ENCODE measurements at places on chromosomes 3 and 15.

GRCh38 chr3:126891791-126892190, 91.1 kb upstream of the PLXNA1 start:
- DNase-seq, result no peak

DNA sequence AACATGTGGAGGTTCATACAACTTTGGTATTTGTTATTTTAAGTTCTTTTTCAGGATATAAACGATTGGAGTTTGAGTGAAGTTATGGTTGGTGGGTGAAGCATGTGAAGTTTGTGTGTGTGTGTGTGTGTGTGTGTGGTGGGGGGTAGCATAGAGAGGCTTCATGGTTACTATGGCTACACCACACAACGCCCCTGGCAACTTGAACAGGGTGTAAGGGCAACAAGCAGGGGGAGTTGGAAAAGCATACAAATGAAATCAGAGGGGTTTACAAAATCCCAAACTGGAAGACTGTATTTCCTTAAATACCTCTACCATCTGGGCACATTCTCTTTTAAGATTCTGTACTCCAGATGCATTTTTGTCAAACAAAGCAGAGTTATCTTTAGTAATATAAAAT, 207.5 kb downstream of the SV2B start:
- DNase-seq, result no peak

DNA sequence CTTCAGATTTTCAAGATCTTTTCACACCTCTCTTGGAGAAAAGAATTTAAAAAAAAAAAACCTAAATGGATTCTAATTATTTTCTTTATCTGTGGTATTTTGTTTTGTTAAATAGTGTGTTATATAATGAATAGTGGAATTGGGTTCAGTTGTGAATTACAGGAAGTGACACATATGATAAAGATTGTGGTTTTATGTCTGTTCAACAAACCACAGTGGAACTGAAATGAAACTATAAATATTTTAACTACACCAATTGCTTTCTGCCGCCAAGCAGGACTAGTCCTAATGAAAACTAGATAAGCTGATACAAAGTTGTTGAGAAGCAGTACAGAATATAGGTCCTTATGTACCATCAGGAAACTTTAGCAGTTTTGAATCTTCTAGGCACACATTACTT, 121.6 kb downstream of the UBE2E2 start:
- DNase-seq, result no peak

DNA sequence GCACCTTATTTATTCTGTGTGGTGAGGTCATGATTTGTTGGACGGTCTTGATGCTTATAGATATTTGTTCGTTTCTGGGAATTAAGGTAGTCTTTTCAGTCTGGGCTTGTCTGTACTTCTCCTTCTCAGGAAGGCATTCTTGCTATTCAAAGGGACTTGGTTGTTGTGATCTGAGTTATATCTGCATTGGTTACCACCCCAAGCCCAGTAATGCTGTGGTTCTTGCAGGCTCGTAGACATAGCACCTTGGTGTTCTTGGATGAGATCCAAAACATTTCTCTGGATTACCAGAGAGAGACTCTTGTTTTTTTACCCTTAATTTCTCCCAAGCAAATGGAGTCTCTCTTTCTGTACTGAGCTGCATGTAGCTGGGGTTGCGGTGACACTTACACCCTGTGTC, 128.0 kb upstream of the CBLB start:
- DNase-seq, result no peak

DNA sequence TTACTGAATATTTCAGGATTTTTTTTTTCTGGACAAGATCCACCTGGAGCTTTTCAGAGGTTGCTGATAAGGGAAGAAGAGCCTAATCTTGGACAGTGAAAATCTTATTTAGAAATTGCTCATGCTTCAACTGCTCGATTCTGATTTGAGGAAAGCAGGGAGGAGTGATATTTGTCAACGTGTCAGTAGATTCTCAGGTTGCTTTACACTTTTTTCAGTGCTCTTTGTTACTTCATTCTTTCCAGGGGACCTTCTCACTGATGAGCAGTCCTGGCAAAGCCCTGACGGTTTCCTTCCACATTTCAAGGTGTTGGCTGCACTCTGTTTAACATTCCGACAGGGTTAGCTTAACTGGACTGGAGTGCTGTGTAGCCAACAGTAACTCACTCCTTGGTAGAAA, 24.1 kb upstream of the RARB start:
- no peak for DNase-seq

GRCh38 chr15:80512726-80513660, 108.8 kb downstream of the ARNT2 start:
- DNase-seq, result no peak

DNA sequence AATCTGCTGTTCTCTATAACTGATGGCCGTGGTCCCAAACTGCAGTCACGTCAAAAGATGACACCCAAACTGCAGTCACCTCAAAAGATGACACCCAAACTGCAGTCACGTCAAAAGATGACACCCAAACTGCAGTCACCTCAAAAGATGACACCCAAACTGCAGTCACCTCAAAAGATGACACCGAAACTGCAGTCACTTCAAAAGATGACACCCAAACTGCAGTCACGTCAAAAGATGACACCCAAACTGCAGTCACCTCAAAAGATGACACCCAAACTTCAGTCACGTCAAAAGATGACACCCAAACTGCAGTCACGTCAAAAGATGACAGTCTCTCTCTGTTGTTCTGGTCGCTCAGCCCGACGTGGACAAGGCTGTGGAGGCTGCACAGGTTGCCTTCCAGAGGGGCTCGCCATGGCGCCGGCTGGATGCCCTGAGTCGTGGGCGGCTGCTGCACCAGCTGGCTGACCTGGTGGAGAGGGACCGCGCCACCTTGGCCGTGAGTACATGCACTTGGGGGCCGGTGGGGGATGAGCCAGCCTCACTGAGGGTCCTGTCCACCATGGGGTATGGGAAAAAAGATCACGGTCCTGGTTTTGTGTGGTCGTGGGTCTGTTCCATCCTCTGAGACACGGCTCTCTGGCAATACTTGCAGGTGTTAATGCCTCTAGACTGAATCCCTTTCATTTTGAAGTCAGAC, 7.7 kb downstream of the ALDH1A3 start:
- no peak for DNase-seq

- DNase-seq, result no peak
Observed at GRCh38 chr3:136992115-136992514, 34.3 kb downstream of the IL20RB start.

DNA sequence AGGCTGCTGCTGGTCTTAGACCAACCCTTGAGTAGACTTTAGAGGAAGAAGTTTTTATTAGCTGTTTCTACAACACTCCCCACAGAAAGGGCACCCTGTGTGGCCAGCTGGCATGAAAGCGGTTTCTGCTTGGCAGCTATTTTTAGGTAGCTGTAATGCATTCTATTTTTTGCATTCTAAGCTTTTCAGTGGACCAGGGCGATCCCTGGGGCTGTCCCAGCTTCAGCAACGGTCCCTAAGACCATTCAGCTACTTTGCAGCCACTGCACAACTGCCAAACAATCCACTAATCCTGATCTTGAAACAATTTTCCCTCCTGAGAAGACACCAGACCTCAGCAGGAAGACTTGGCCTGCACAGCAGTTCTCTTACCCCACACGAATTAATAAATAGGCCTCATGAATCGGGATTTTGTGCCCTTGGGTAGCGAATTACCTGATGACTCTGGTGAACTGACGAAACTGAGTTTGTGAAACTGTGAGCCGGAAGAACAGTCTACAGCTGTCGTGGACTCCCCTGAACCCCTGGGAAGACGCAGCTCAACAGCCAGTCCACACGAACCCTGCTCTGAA, 14.6 kb upstream of the TFRC start:
- no peak for DNase-seq

DNA sequence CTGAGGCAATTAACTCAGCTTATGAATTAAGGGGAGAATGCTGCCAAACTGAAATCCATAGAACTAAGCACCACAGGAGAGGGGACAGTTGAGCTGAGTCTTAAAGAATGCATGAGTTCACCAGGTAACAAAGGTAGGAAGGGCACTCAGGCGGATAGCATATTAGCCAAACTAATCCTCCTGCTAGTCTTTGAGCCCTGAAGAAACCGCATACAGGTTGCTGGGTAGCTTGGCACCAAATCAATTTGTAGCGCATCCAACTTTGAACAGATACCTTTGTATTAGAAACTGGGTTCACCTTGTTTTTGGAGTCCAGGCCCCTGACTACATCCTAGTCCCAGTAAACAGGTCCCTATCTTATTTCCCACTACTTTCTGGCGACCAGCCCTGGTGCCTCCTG, 93.7 kb downstream of the FRMD4B start:
- DNase-seq, result no peak

DNA sequence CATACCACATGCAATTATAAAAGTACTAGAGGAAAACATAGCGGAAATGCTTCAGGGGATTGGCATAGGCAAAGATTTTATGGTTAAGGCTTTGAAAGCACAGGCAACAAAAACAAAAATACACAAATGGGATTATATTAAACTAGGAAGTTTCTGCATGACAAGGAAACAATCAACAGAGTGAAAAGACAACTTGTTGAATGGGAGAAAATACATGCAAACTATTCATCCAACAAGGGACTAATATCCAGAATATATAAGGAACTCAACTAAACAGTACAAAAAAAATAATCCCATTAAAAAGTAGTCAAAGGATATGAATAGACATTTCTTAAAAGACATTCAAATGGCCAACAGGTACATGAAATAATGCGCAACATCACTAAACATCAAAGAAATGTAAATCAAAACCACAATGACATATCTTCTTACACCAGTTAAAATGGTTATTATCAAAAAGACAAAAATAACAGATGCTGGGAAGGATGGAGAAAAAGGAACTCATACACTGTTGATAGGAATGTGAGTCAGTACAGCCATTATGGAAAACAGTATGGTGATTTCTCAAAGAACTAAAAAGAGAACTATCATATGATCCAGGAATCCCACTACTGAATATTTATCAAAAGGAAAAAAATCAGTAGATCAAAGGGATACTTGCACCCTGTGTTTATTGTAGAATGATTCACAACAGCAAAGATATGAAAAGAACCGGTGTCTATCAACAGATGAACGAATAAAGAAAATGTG, 39.1 kb downstream of the COPS2 start:
- DNase-seq, result no peak

- DNase-seq, result no peak
Observed at GRCh38 chr15:58495891-58496408, 64.2 kb downstream of the LIPC start.

- no peak for DNase-seq
Observed at GRCh38 chr15:38868326-38869114, 303.9 kb upstream of the RASGRP1 start.

DNA sequence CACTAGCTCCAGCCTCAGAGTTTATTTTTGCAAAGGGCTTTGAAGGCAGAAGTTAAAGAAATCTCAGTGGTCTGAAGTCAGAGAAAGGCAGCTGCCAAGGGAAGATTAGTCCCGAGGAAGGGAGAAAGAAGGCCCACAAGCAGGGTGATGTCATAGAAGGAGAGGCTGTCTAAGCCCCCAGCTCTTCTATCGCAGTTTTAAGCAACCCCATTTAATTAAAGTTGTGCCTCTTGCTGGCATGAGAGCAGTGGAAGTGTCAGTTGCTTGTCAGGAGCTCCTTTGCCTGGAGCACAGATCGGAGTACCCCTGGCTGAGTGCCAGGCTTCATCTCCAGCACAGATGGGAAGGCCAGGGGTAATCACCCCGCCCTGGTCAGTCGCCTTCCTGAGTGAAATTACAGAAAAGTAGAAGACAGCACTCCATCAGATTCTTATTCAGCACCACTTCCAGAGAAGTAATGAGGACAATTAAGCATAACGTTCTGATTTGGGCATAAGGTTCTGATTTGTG, 530.7 kb downstream of the EPHB1 start:
- DNase-seq, result no peak

DNA sequence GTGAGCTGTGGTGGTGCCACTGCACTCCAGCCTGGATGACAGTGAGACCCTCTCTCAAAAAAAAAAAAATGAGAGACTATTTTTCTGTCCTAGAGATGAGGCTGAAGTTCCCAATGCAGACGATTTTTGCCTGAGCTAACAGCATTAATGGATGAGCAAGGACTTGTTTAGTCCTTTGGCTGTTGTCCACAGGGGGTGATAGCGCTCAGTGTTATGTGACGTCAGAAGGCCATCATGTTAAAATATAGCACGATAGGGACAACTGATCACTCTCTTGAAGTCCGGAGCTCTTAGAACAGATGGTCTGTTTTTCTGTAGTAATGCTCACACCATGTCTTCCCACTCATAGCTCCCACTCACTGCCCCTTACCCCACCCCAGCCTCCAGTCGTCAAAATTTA, 6.8 kb downstream of the TRNT1 start:
- no peak for DNase-seq

GRCh38 chr3:183082355-183082915, 16.9 kb downstream of the MCCC1 start:
- no peak for DNase-seq

GRCh38 chr3:64023861-64024223, 548 bp upstream of the PSMD6 start:
- DNase-seq, result no peak

DNA sequence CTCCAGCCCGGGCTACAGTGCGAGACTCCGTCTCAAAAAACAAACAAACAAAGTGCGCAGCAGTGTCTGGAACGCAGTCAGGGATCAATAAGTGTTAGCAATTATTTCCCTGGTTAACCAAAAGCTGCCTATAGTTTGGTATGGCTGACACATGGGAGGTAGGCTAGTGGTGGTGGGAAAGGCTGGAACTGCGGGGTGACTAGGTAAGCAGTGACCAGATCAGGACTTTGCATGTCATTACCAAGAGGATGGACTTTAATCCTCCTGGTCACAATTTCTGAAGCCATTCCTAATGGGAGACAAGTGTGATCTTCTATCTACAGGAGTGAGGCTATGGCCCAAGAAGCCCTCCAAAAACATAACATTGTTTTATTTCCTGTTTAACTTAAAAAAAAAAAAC, 47.8 kb downstream of the SLC30A4 start:
- DNase-seq, result no peak

GRCh38 chr3:197363553-197364409, 65.4 kb upstream of the DLG1 start:
- no peak for DNase-seq

DNA sequence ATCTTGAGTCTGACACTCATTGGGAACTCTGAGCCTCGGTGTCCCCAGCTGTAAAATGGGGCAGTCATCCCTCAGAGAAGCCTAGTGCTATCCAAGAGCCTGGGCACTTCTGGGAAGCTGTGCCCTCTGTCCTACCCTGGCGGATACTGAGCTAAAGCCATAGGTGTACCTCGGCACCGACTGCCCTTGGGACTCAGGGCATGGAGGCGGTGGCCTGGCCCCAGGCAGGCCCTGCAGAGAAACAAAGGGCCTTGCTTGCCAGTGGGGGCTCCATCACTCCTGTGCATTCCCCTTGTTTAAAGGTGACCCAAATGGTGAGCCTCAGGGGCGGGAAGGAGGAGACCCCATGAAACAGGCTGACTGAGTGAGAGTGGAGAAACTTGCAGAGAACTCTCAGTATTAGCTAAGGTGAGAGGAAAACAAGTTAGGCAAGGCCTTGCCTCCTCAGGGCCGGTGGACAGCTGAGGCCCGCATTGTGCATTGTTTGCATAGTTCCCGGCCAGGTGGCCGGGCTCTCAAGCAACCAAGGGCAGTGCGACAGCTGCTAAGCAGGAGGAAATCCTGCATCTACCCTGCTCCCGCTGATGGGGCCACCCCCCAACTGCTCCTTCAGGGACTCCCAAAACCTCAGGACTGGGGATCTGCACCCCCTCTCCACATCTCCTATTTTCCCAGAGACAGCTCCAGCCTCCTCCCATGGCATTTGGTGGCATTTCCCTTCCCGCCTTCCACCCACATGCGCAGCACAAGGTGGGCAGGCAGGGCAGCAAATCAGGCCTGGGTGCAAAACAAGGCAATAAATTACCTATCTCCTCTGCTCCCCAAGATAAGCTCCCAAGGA, 4.3 kb downstream of the PFKFB4 start:
- DNase-seq, result no peak
